Neural crest cell (in vitro differentiated cells): ENCODE measurements at places on chromosomes 12 and 14.

GRCh38 chr14:46057799-46058198 lies 593.8 kb downstream of the RPL10L start:
- DNase-seq = no peak

GRCh38 chr12:8689681-8690080 lies 8.1 kb upstream of the RIMKLB start:
- DNase-seq = no peak

GRCh38 chr12:76664731-76665130 lies 99.2 kb upstream of the ZDHHC17 start:
- no peak for DNase-seq

DNA sequence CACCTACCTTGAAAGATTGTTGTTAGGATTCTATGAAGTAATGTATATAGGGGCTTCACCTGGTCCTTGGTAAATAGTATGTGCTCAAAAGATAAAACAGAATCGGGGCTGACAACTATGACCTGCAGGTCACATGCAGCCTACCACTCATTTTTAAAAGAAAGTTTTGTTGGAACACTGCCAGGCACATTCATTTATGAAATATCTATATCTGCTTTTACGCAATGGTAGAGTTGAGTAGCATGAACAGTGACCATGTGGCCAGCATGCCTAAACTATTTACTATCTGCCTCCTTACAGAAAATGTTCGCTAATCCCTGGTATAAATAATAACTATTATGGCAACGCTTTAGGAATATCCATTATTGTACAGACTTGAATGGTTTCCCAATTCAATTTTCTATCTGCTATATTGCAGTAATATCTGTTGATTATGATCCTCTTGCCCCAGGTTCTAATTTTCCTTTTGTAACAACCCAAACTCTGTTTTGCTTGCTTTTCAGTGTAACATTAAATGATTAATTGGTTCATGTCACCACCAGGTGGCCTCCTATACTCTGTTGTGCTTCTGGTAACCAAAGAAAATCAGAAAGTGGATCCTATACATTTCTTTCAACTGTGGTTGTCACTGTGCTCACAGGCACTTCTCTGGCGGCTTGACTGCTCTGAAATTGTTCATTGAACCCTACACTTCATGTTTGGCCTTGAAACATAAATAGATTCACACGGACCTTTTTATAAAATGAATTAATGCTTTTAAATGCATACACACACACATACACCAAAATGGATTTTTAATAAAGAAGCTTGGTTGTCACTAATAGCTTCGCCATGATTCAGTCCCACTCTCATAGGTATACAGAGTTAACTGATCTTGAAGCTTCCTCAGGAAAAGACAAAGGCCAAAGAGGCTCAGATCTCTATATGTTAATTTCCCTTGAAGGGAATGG lies 227.7 kb upstream of the NPAS3 start:
- peak; percentile 49 for DNase-seq

DNA sequence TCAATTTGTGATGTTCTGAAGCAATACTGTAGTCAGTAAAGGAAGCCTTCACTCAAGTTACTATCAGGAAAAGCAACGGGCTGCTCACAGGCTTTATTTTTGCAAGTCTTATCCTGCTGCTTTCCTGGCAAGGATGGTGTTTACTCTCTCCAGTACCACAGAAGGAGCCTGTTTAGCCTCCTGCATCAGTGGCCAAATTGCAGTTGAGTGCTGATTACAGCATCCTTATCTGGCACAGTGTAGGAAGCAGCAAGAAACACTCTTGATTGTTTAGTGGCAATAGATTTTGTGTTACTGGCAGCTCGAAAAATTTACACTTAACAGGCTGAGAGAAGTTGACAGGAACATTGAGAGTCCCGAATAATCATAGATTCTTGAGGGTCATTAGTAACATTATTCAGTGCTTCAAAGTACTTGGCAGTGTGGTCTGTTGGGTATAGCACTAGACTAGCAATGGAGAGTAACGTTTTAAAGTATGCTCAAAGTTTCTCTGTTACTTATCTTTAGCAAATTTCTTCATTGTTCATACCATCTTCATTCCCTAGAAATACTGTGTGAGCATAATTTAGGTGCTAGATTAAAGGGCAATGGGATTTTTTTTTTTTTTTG lies 11.7 kb downstream of the TULP3 start:
- no peak for DNase-seq

DNA sequence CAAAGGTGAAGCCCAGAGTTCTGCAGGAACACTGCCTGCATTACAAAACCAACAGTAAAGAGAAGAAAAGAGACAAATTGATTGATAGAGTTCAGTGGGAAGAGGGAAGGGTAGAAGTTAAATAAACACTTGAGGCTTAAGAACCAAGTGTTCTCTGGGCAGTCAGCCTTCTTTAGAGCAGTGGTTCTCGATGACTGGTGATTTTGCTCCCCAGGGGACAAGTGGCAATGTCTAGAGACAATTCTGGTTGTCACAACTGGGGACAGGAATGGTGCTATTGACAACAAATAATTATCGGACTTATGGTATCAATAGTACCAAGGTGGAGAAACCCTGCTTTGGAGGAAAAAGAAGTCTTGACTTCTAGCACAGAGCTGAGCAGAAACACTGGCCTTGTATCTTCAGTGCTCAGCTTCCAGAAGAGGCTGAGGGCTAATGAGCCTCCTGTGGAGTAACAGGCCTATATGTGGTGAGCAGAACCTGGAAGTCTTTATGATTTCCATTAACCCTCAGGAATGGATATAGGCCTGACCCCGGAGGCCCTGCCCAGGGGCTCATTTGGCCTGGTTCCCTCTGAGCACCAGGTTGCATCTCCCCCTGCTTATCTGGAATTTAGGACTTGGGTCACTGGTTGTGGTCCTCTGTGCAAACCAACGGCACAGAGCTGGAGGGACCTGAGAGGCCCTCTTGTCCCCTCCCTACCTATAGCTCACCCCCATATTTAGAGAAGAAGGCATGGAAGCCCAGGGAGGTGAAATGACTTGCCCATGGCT lies 204.6 kb upstream of the PWP1 start:
- DNase-seq = no peak
